Thyroid gland (tissue), 4 donors: ENCODE measurements at places on chromosomes 4 and X.

DNA sequence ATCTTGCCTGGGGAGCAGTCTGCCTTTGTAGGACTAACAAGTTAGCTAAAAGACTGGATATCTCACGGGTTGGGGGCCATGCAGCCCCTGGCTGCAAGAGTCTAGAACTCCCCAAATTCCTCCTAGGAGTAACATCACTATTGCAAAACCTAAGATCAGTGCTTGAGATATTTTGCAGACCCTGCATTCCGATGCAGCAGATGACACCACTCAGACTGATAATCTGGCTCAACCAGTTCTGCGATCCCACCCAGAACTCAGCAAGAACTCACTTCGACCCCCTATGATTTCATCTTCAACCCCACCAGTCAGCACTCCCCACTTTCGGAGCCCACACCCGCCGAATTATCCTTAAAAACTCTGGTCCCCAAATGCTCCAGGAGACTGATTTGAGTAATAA, 834.0 kb downstream of the C4orf33 start:
- DNase-seq = no peak

DNA sequence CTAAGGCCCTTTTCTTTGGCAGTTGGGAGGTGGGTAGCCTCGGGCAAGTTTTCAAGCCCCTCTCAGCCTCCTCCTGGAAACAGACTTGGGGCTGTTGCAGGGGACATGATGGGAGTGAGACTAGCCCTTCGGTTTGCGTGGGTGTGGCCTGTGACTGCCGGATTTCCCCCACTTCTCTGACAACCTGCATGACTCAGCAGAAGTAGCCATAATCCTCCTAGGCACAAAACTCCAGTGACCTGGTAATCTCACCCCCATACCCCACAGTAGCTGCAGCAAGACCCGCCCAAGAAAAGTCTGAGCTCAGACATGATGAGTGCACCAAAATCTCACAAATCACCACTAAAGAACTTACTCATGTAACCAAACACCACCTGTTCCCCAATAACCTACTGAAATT, 433.7 kb upstream of the AMOT start:
- no peak for DNase-seq

- DNase-seq = no peak
Observed at GRCh38 chrX:110322603-110323002, 4.7 kb upstream of the AMMECR1 start.

DNA sequence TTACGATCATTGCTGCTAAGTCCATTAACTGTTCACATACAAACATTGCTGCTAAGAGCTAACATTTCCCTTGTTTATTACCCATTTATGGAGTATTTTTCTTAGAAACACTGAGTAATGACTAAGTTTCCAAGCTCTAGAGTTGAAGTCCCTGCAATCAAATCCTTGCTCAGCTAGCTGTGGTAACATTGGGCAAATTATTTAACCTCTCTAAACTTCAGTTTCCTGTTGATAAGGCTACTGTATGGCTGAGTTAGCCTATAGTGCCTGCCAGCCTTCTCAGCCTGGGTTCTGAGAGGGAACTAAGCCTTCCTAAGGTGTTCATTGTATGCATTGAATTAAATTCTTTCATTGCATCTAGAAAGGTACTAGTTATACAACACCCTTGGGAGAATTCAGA, 15.2 kb upstream of the SCOC start:
- DNase-seq = no peak
